Lung (tissue), 17 donors: ENCODE measurements at places on chromosomes 12 and 14.

- DNase-seq: peak; percentile 36
These were observed 30.8 kb upstream of the SOCS2 start for GRCh38 chr12:93541578-93542225.

DNA sequence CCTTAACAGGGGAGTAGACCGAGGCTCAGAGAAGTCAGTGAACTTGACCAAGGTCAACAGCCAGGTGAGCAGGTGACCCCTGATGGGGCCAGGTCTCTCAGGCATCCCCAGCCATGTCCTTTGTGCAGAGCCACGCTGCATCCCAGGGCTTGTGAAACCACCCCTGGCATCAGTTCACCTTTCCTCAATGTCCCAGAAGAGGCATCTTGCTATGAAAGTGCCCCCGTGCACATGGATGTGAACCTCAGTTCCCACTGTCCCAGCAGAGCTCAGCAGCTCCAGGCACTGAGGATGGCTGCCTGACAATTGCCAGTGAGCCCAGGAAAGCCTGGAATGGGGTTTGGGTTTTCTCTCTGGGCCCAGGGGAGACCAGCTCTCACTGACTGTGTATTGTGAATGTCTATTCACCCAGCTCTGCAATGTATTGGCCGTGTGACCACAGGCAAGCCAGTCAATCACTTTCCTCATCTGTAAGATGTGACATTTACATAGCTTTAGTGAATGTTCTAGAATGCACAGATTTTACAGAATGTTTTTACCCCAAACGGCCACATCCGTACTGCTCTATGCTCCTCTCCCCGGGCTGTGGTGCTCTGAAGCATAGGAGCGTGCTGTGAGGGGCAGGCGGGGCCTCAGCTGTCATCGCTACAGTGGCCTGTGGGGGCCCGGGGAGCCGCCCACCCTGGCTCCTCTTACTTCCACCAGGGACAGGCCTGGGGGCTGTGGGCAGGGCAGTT lies 4.9 kb downstream of the CACNA2D4 start:
- DNase-seq: no peak

GRCh38 chr12:43392116-43392515 lies 159.9 kb downstream of the ADAMTS20 start:
- no peak for DNase-seq

DNA sequence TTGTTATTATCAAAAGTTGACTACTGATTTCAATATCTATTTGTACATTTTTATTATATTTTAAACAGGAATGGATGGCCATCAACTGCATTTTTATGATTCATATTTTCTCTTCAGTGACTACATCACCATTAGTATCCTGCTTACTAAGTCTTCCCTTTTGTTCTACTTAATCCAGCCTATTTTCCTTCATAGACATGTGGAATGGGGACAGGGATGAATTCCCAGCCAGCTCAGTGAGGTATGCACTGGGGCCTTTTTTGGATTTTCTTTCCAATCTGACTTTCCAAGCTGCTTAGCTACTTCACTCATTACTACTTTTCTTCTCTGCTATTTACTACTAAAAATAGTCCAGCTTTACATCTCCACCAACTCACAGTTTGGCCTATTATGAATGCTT lies 38.4 kb downstream of the AKAP6 start:
- no peak for DNase-seq

GRCh38 chr12:129067491-129067890 lies 214.2 kb downstream of the GLT1D1 start:
- DNase-seq: no peak

DNA sequence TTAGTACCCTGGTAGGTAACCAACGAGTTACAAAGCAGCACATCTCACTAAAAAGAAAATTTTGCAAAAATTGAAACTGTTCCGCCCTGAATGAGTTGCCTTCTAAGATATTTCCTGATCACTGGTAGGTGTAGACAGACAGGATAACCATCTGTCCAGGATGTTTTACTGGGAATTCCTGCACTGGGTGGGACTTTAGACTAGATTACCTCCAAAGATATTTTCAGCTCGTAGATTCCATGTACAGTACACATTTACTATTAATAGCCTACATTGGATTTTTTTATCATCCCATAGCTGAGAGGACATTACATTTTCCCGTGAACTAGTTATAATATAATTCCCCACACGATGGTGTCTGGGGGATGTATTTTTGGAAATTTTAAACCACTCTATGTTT lies 139.6 kb downstream of the DYRK2 start:
- DNase-seq: no peak

- no peak for DNase-seq
These were observed 57.2 kb upstream of the JDP2 start for GRCh38 chr14:75370416-75371205.

DNA sequence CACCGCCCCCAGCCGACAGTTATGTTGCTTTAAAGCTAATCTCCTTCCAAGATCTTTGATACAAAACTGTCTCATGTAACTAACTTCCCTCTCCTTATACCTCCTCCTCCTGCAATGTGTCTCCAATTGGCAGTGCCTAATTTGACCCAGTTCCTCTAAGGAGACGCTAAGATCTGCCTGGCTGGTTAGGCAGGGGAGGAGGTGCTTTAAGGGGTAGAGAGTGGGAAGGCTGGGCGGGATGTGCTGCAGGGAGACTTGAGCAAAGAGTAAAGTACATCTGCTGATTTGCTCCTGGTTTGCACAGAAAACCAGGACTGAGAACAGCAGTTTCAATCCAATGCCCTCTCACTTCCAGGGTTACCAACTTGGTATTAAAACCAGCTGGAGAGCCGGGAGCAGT lies 7.4 kb upstream of the IKZF4 start:
- no peak for DNase-seq

DNA sequence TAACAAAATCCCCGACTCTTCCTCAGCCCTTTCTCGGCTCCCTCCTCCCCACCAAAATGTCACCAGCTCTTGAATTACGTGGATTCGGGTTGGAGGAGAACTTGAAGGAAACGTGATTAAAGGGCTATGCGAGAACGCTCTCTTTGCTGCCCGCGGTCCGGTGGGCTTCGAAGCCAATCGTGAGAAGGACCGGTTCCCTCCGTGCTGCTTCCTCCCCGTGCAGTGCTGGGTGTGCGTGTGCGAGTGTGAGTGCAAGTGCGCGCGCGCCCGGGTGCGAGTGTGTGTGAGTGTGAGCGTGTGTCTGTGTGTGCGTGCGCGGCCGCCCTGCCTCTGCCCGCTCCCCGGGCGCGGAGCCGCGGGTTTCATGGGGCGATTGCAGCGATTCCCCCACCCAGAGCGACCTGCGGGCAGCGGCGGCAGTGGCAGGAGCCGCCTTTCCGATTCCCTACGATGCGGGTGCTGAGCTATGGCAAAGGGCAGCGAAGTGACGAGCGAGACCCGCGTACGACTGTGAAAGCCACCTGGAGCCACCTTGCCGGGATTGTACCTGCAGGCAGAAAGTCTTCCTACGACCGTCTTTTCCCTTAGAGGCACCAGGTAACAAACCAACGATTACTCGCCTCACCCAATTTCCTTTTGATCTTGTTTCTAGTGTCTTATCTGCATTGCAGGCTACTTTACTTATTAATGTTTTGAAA lies 1.4 kb downstream of the LRFN5 start:
- peak; percentile 51 for DNase-seq

- no peak for DNase-seq
These were observed 194.8 kb downstream of the CAPZA3 start for GRCh38 chr12:18932715-18933114.

- peak; percentile 21 for DNase-seq
These were observed 319.7 kb upstream of the LRIG3 start for GRCh38 chr12:59240048-59240447.

DNA sequence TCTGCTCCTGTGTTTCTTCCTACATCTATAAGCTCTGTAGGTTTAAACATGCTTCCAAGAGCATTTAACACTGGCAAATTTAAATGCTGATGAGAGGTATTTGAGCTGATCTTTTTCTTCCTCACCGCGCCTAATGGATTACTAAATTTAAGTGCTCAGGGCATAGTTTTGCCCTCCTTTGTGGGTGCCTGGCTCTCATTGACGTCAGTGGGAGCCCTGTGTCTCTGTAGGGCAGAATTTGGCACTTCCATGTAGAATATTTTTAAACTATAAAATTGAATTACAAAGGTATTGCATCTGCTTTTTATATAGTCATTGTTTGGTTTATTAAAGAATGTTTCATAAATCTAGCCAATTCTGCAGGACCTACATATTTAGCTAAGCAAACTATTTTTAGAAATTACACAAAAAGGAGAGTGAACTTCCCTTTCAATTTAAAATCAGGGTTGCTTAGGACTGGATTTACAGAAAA lies 444.8 kb downstream of the AEBP2 start:
- no peak for DNase-seq

- DNase-seq: no peak
These were observed 1096.6 kb downstream of the FLRT2 start for GRCh38 chr14:86626530-86626929.

GRCh38 chr14:70807898-70808415 lies 1.4 kb downstream of the MAP3K9 start:
- peak; percentile 37 for DNase-seq

DNA sequence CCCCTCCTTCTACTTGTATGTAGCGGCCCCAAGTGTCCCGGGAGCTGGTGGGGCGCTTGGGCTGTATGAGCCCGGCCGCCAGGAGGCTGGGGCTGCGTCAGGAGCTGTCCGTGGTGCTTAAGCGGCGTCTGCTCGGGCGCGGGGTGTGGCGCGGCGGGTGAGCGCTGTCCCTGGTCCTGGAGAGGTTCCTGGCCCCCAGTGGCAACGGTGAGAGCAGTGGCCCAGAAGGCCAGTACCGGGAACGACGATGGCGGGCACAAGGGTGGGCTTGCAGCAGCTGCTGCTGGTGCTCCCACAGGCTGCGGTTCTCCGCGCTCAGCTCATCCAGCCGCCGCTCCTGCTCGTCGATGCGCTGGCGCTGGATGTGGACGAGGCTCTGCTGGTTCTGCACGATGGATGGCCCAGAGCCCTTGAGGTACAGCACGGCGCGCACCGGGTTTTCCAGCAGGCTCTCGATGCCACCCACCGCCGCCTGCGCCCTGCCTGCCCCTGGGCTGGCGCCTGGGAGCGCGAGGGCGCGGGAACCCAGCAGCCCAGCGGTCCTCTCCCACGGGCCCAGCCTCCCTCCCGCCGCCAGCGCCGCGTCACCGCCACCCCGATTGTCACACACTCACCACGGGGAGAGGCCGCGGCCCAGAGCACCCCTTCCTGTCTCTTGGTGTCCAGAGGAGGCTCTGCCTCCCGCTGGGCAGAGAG lies 41.9 kb upstream of the FKBP4 start:
- peak; percentile 90 for DNase-seq

GRCh38 chr12:111764120-111764821 lies 2.5 kb upstream of the ALDH2 start:
- no peak for DNase-seq

- DNase-seq: no peak
These were observed 38.9 kb downstream of the PRORP start for GRCh38 chr14:35161231-35161630.

GRCh38 chr12:12784911-12785814 lies at the start of gene APOLD1:
APOLD1 (plus strand) TSS chr12:12785659; CDS start chr12:12785692, 33 bp downstream.
- DNase-seq: peak; percentile 74

DNA sequence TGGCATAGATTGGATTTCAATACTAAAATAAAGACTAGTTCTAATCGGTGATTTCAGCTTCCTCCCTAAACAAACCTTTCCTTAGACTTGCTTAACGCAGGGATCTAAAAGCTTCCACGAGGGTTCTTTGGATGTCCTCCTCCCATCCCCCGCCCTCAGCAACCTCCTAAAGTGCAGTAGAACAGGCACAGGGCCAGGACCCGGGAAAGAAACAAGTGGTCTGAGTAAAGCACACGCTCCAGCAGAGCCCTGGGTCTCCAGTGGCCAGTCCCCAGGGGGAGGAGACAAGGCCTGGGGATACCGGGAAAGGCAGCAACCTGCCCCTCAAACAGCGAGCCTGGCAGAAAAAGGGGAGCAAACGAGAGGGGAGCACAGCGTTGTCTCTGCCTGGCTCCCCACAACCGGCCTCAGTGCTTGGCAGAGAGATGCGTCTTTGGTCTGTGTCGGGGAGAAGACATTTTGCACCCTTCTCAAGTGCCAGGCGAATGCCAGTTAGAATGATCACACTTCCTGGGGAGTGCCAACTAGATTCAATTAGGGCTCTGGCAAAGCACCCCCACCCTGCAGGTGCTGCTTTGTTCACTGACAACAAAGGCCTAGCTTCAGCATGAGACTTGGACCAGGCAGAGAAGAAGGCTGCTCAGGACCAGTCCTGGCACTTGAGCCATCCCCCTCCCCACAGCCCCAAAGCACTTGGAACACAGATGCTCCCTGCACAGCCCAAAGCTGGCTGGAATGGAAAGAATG lies 17.1 kb upstream of the SLC6A12 start:
- no peak for DNase-seq

GRCh38 chr12:43094886-43095575 lies 457.0 kb downstream of the ADAMTS20 start:
- no peak for DNase-seq

DNA sequence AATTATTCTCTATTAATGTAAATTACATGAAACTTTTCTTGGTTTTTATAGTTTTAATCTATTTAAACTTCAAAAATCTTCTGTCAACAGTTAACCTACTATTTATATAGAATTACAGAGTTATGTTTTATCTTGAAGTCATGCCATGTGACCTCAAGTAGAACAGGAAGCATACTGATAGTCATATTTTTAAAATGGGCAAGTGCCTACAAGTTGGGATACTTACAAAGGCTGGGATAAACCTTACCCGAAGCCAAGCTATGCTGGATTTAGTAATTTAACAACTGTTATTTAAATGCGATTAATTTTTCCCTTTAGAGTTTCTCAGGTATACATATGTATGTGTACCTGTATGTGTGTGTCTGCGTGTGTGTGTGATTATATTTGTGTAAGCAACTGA lies 266.9 kb downstream of the RASSF9 start:
- no peak for DNase-seq

DNA sequence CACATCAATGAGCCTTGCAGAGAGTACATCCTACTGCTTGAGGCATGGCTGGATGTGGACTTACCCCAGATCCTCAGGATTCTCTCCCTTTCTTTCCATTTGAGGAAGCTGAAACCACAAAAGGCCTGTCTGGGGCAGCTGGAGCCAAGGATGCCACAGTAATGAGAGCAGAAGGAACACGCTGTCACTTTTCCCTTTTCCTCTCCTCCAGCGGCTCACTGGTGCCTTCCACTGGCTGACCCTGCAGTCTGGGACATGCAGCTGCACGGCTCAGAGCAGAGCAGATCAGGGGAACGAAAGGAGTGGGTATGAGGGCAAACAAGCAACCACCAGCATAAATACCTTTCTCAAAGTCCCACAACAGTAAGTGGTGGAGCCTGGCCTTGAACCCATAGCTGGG lies 78.2 kb downstream of the GAS2L3 start:
- DNase-seq: no peak

- DNase-seq: no peak
These were observed 566.3 kb upstream of the NOVA1 start for GRCh38 chr14:27164139-27164538.

DNA sequence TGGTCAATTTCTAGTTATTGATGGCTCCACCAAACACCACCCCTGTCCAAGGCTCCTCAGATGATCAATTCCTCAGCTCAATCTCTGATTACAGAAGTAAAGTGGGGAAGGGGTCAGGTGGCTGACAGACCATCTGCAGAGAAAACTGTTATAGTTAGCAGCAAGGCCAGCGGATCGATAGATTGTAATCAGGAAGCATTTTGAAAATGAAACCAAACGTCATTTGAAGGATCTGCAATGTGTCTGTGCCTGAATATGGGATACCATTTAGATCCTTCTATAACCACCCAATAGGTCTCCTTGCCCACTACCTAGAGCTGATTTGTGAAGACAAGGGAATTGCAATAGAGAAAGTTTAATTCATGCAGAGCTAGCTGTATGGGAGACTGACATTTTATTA lies 11.6 kb downstream of the HCAR2 start:
- DNase-seq: no peak

- DNase-seq: no peak
These were observed 1781.1 kb upstream of the SEL1L start for GRCh38 chr14:83314764-83315163.

- no peak for DNase-seq
These were observed 33.8 kb downstream of the STK38L start for GRCh38 chr12:27277846-27278260.
